ENCODE measurements at places on chromosomes 2 and 18. TPM values are rescaled to one million over a fixed set of nuclear protein-coding genes. Genes with fewer than 3 reads are reported as not detected.
A peak's percentile ranks its signal among the peaks of the same experiment; 100 is the strongest.

GRCh38 chr18:22914633-22915032 lies 18.5 kb upstream of the RBBP8 start:
- H3K4me3 ChIP-seq = no peak overlapping the region
- no peaks in the 10 kb centered on the region for H3K4me1 ChIP-seq
- no peak overlapping the region for H3K27ac ChIP-seq
- no peaks in the 10 kb centered on the region for H3K36me3 ChIP-seq

GRCh38 chr2:155663265-155663664 lies 669.3 kb downstream of the NR4A2 start:
- H3K27ac ChIP-seq = no peak overlapping the region
- H3K4me3 ChIP-seq = no peak overlapping the region
- H3K4me1 ChIP-seq = no peaks in the 10 kb centered on the region

- H3K4me3 ChIP-seq = no peak overlapping the region
- H3K36me3 ChIP-seq = no peaks in the 10 kb centered on the region
- H3K27me3 ChIP-seq = no peaks in the 10 kb centered on the region
Measured at GRCh38 chr2:98921062-98921461, 15.0 kb downstream of the CRACDL start.

GRCh38 chr2:43300781-43301583 lies 74.6 kb upstream of the ZFP36L2 start:
- H3K27me3 ChIP-seq = no peaks in the 10 kb centered on the region
- no peak overlapping the region for H3K27ac ChIP-seq
- no peak overlapping the region for H3K4me3 ChIP-seq
- H3K36me3 ChIP-seq = no peaks in the 10 kb centered on the region
- no peaks in the 10 kb centered on the region for H3K4me1 ChIP-seq
- DNase-seq = no peak

- H3K4me1 ChIP-seq = peaks cover 13% of the 10 kb centered on the region
- no peak overlapping the region for H3K27ac ChIP-seq
- peak overlapping the region; percentile 13 for H3K4me3 ChIP-seq
- peak; percentile 25 for DNase-seq
- H3K36me3 ChIP-seq = no peaks in the 10 kb centered on the region
Measured at GRCh38 chr2:45860136-45861121, 209.0 kb downstream of the PRKCE start.

- 0 out of 2 replicates have a peak, but pooled peaks cover 4% of the 10 kb centered on the region for H3K4me1 ChIP-seq
- H3K27me3 ChIP-seq = no peaks in the 10 kb centered on the region
- H3K4me3 ChIP-seq = no peak overlapping the region
- no peak overlapping the region for H3K27ac ChIP-seq
- peaks cover 4% of the 10 kb centered on the region for H3K36me3 ChIP-seq
Measured at GRCh38 chr2:31259075-31259474, 25.1 kb downstream of the EHD3 start.

- H3K27ac ChIP-seq = no peak overlapping the region
- H3K4me3 ChIP-seq = no peak overlapping the region
- H3K27me3 ChIP-seq = no peaks in the 10 kb centered on the region
- H3K4me1 ChIP-seq = no peaks in the 10 kb centered on the region
- H3K36me3 ChIP-seq = no peaks in the 10 kb centered on the region
Measured at GRCh38 chr2:173441222-173441621, 86.5 kb downstream of the CDCA7 start.

- H3K27me3 ChIP-seq = peaks cover 57% of the 10 kb centered on the region
- no peak for DNase-seq
- no peaks in the 10 kb centered on the region for H3K36me3 ChIP-seq
- no peak overlapping the region for H3K4me3 ChIP-seq
- no peaks in the 10 kb centered on the region for H3K4me1 ChIP-seq
- H3K27ac ChIP-seq = no peak overlapping the region
Measured at GRCh38 chr2:148876595-148877402, 1.8 kb downstream of the KIF5C start.

DNA sequence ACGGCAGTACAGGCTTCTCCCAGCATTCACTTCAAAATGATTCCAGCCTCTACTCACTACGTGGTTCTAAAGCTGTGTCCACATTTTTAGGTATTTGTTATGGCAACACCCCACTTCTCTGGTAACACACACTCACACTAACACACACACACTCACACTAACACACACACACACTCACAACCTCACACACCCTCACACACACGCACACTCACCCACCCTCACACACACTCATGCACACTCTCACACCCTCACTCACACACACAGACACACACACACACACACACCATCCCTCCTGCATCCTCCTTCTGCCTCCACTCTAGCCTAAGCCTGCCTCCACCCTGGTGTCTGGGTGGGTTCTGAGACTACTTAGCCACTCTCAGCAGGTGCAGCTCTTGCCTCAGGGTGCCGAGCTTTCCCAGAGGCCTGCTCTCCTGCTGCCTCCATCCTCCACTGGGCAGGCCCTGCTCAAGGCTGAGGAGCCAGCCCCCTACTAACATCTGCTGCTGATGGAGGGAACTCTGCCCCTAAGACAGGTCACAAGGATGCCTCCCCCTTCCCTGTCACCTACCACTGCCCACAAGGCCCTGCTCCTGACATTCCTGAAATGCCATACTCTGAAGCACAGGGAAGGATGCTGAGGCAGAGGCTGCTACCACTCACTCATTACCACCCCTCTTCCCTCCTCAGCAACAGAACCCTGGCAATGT lies 63.9 kb downstream of the NCAPH start:
- H3K4me3 ChIP-seq = no peak overlapping the region
- H3K4me1 ChIP-seq = no peaks in the 10 kb centered on the region
- no peaks in the 10 kb centered on the region for H3K36me3 ChIP-seq
- no peak for DNase-seq
- no peak overlapping the region for H3K27ac ChIP-seq

DNA sequence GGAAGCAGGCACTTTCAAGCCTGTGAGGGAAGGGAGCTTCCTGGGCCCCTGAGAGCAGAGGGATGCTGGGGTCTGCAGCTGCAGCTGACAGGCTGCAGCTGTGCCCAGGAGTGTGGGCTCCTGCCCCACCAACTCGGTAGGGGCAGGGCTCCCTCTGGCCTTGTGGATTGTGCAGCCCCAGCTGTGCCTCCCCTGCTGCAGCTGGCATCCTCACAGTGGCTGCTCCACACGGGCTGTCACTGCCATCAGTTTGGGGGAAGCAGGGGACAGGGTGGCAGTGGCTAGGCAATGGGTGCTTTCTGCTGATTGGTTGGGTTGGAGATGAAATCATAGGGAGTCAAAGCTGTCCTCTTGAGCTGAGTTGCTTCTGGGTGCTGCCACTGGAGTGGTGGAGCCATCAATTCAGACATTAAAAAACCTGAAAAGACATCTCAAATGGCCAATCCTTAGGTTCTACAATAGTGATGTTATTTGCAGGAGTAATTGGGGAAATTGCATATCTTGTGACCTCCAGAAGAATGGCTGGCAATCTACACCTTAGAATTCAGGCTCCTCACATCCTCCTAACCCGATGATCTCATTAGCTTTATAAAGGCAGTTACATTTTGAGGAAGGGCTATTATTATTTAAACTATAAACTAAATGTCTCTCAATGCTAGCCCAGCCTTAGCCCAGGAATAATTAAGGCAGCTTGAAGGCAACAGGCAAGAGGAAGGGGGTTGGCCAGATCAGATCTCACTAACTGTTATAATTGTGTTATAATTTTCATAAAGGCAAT lies 41.3 kb downstream of the FAM171B start:
- no peaks in the 10 kb centered on the region for H3K4me1 ChIP-seq
- no peak overlapping the region for H3K27ac ChIP-seq

- DNase-seq = no peak
- H3K4me1 ChIP-seq = no peaks in the 10 kb centered on the region
- H3K27me3 ChIP-seq = no peaks in the 10 kb centered on the region
- no peak overlapping the region for H3K4me3 ChIP-seq
- H3K36me3 ChIP-seq = no peaks in the 10 kb centered on the region
Measured at GRCh38 chr2:173537694-173538093, 183.0 kb downstream of the CDCA7 start.

GRCh38 chr2:73920577-73921545 lies 5.8 kb upstream of the DGUOK start:
- no peak overlapping the region for H3K4me3 ChIP-seq
- peaks cover 39% of the 10 kb centered on the region for H3K36me3 ChIP-seq
- no peaks in the 10 kb centered on the region for H3K4me1 ChIP-seq
- DNase-seq = peak; percentile 19
- no peaks in the 10 kb centered on the region for H3K27me3 ChIP-seq

GRCh38 chr2:231308631-231309428 lies 86.7 kb upstream of the B3GNT7 start:
- no peaks in the 10 kb centered on the region for H3K27me3 ChIP-seq
- peak; percentile 16 for DNase-seq
- no peaks in the 10 kb centered on the region for H3K36me3 ChIP-seq
- no peaks in the 10 kb centered on the region for H3K4me1 ChIP-seq
- H3K27ac ChIP-seq = no peak overlapping the region
- no peak overlapping the region for H3K4me3 ChIP-seq

GRCh38 chr2:181193550-181193949 lies 213.1 kb downstream of the UBE2E3 start:
- H3K27ac ChIP-seq = no peak overlapping the region
- no peaks in the 10 kb centered on the region for H3K27me3 ChIP-seq
- H3K4me3 ChIP-seq = no peak overlapping the region

DNA sequence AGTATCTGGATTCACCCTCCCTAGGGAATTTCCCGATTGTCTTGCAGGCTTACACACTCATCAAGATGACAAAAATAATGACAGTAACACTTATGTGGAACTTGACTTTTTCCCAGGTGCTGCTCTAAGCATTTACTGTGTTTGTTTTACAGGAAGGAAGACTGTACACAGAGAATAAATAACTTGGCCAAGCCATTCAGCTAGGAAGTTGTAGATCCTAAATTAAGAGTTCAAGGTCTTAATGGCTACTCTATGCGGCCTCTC lies 549 bp upstream of the DPP4 start:
- H3K4me1 ChIP-seq = no peaks in the 10 kb centered on the region
- no peak for DNase-seq
- no peak overlapping the region for H3K4me3 ChIP-seq
- H3K27me3 ChIP-seq = peaks cover 20% of the 10 kb centered on the region

DNA sequence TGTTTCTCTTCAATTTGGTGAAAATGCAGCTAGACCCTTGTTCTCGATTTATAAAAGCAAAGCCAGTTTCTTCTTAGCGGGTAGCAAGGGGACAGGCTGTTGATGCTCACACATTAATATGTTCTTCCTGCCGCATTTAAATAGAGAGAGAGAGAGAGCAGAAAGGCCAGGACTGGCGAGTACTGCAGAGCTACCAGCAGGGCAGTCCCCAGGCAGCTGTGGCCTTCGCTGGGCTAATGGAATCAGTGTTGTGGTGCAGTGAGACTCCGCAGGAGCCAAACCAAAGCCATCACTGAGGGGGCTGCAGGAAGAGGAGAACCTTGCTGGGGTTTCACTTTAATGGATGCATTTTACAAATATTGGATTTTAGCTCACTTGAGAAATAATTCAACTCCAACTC lies 223.6 kb downstream of the ACTR3 start:
- H3K4me1 ChIP-seq = no peaks in the 10 kb centered on the region
- no peak overlapping the region for H3K27ac ChIP-seq
- no peaks in the 10 kb centered on the region for H3K36me3 ChIP-seq
- 0 out of 2 replicates have a peak, but pooled peaks cover 2% of the 10 kb centered on the region for H3K27me3 ChIP-seq
- no peak for DNase-seq

- no peak within 1 kb of the TSS for H3K4me3 ChIP-seq
- H3K27me3 ChIP-seq = no peaks in the 10 kb centered on the region
- no peaks in the 10 kb centered on the region for H3K36me3 ChIP-seq
- H3K4me1 ChIP-seq = peaks cover 22% of the 10 kb centered on the region
- DNase-seq = no peak
Measured at GRCh38 chr18:77132369-77133050, at the start of gene MBP. TSS of gene MBP (minus strand) at chr18:77132783. CDS start at chr18:77105261, 27,522 bp downstream.

- H3K36me3 ChIP-seq = no peaks in the 10 kb centered on the region
- no peak for DNase-seq
- no peak overlapping the region for H3K27ac ChIP-seq
- no peaks in the 10 kb centered on the region for H3K27me3 ChIP-seq
- no peak overlapping the region for H3K4me3 ChIP-seq
Measured at GRCh38 chr2:200257570-200257969, 48.9 kb upstream of the SPATS2L start.

DNA sequence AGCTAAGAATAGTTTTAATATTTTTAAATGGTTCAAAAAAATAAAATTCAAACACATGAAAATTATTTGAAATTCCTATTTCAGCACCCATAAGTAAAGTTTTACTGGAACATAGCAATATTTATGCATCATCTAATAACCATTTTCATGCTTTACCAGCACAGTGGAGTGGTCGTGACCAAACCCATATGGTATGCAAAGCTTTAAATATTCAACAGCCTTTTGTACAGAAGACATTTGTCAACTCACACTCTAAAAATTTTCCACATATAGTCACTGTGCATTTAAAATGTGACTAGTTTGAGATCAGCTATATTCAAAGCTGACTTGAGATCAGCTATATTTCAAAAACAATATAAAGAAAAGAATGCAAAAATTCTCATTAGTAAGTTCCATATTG lies 46.2 kb downstream of the PUM2 start:
- no peaks in the 10 kb centered on the region for H3K27me3 ChIP-seq
- H3K27ac ChIP-seq = no peak overlapping the region
- H3K4me1 ChIP-seq = no peaks in the 10 kb centered on the region
- H3K36me3 ChIP-seq = peaks cover 67% of the 10 kb centered on the region

DNA sequence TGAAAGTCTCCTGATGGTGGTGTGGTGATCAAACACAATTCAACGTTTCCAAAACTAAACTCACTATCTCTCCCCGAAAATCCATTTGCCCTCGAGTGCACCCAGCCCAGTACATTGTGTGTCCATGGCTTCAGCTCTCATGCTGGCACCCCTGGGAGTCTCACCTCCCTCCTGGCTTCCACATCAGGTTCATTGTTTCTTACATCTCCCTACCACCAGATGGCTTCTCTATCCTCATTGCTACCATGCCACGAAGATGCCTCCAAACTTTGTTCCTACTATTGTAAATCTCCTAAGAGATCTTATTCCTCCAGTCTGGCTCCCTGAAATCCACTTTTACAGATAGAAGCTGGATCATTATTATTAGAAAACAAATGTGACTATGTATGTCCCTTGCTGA lies 197.0 kb downstream of the MYT1L start:
- H3K4me3 ChIP-seq = no peak overlapping the region
- H3K27ac ChIP-seq = no peak overlapping the region
- no peaks in the 10 kb centered on the region for H3K27me3 ChIP-seq

- no peak overlapping the region for H3K4me3 ChIP-seq
- H3K27me3 ChIP-seq = peaks cover 24% of the 10 kb centered on the region
- H3K36me3 ChIP-seq = no peaks in the 10 kb centered on the region
- DNase-seq = no peak
- no peaks in the 10 kb centered on the region for H3K4me1 ChIP-seq
- H3K27ac ChIP-seq = no peak overlapping the region
Measured at GRCh38 chr2:242038928-242039341, 169.4 kb downstream of the RTP5 start.

DNA sequence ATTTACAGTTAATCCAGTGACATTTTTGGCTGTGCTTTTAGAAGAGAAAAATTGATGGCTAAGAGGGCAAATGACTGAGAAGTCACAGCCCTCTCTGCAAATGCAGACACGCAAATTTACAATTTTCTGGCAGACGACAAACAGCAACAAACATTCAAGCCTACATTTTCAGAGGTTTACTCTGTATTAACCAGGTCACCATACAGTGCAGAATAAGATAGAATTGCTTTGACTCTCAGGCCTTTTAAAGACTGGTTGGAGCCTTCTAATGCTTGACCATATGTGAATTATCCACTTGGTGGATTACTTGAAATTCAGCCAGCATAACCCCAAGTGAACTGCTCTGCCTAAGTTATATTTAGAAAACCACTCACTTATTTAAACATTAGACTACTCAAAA lies 280.9 kb upstream of the STON1 start:
- no peaks in the 10 kb centered on the region for H3K27me3 ChIP-seq
- H3K4me3 ChIP-seq = no peak overlapping the region
- no peak for DNase-seq
- H3K4me1 ChIP-seq = peaks cover 22% of the 10 kb centered on the region

Gene SFT2D3
- total RNA-seq = 11.4 TPM

Gene CD226
- total RNA-seq = 0.39 TPM

Gene KCNE4
- total RNA-seq = 3.1 TPM

Gene PROC
- total RNA-seq = not detected

Gene TUBA4B
- not detected for total RNA-seq

Gene MFSD6
- 3.8 TPM for total RNA-seq

All from SJSA1 (cell line).